Peyer's patch (tissue), 4 donors: ENCODE measurements at places on chromosomes 7 and 10.

DNA sequence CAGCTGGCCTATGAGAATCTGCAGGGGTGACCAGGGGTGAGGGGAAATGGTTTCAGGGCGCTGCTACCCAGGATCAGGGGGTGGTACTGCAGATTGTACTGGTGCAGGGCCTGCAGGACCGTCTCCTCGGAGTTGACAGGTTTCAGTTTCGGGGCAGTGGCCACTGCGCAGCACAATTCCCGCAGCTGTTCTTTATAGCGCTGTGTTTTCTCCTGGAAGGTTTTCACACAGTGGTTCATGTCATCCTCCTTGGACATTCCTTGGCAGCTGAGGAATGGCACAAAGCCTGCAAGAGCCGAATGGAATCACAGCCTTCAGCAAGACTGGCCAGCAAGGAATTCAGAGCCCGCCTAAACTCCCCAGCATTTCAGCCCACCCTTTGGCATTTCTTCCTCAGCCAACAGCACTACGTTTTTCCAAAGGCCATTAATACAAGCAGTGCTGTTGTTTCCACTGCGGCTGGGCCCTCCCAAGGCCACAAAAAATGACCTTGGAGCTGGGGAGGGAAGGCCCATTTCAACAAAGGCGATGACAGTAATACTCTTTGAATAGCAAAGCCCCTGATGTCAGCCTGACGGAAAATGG, 44.9 kb downstream of the PNLIPRP2 start:
- DNase-seq = no peak

DNA sequence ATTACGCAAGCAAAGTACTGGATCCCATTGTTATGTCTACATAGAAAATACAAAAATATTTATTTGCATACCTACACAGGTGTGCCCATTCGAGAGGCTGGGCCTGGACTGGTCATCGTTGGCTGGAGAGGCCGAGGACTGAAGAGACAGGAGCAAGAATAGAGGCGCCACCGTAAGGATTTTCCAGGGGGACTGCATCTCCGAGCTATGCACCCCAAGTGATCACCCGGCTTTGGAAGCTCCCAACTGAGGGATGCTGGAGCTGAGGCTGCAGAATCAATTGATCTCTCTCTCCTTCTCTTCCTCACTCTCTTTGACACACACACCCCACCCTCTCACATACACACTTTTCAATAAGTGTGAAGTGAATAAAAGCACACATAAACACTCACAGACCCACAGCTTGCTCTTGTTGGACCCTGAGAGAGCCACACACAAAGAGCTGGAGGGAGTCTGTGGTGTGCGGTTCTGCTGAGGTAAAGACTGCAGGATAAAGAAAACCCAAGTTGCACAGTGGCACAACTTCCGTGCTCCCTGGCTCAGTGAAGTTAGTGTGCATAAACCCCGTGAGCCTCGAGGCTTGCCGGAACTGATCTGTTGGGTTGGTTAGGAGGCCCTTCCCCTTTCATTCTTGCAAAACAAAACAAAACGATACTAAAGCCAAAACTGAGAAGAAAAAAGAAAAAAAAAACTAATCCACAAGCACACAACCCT, at the start of gene AOAH:
Gene AOAH, minus strand, starts transcription at position 544 of the 714 bp plus-strand sequence. Its CDS starts 346 bp downstream, at position 198.
- DNase-seq = peak; percentile 89

DNA sequence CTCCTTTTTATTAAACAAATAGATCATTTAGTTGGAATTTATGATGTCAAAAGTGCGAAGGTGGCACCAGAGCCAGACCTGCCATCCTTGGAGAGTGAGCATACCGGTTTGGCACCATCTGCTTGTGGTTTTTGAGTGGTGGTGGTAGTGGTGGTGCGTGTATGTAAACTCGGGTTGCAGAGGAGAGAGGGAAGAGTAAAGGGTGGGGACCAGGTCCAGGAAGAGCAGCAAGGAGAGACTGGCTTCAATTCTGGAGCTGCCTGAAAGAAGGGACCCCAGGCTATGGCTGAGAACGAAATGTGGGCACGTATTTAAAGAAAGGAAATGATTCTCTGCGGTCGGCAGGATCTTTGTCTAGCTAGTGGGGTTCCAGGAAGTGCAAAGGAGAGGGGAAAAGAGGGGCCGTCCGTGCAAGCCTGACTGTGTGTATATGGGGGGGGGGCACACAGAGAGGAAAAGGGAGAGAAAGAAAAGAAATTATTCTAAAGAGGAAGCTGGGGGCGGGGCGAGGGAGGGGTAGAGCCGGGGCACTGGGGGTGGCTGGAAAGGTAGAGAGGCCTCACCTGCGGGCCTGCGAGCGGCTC, 448 bp upstream of the GOLGA7B start:
- peak; percentile 42 for DNase-seq

DNA sequence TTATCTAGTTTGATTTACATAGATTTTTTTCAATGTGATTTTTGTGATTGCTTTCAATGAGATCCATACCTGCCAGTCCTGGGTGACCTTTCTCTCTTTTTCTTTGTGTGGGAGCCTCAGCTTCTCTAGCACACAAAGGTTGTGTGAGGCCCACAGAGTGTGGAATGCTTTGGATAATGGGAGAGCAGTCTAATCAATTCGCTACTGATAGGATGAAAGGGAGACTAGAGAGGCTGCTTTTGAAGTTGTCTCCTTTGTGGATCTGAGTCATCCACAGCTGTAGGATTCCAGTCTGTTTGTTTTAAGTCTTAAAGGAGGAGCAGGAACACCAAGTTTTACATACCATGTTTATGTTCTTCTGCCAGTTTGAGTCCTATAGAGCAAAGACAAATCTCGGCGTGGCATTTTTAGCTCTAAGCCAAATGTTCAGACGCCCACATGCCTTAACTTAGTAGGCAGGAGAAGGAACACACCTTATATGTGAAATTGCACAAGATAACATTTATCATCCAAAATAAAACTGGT, 330.0 kb downstream of the ARL4A start:
- DNase-seq = no peak

- DNase-seq = no peak
Observed at GRCh38 chr10:108631332-108631731, 1292.0 kb downstream of the XPNPEP1 start.

GRCh38 chr7:80772347-80772993, 134.0 kb downstream of the CD36 start:
- DNase-seq = no peak

- peak; percentile 76 for DNase-seq
Observed at GRCh38 chr10:79444199-79445119, 965 bp downstream of the ZCCHC24 start.

- DNase-seq = no peak
Observed at GRCh38 chr7:43528576-43529354, 54.1 kb upstream of the STK17A start.

DNA sequence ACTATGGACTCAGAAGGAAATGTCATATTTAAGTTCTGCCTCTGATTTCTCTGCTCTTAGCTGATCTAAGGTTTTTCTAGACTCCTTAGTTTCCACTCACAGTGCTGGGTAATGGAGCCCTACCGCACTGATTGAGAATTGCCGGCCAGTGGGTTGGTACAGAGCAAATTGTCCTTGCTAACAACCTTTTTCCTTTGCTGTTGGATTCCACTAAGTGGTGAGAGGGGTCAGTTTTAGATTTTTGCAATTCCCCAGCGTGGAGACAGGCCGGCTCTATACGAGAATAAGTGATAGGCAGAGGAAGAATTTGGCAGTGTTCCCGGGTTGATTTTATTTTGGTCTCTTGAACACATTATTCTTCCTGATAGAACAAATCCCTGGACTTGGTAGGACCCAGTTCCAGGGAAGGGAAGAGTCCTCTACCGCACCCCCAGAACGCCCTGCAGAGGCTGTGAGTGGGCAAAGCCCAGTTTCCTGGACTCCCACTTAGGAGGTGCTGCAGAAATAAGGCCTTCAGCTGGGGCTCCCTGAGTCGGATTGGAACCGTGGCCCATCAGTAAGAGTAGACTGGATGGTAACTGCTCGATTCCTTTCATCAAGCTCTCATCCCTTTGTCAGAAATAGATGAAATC, 3.0 kb upstream of the NRP1 start:
- no peak for DNase-seq

GRCh38 chr7:157228864-157229422, 90.2 kb downstream of the UBE3C start:
- no peak for DNase-seq

- DNase-seq = no peak
Observed at GRCh38 chr7:96169439-96169838, 152.5 kb downstream of the SLC25A13 start.

- no peak for DNase-seq
Observed at GRCh38 chr10:101938305-101939007, 94.9 kb upstream of the KCNIP2 start.

GRCh38 chr7:114886241-114886640, 35.7 kb upstream of the MDFIC start:
- no peak for DNase-seq

GRCh38 chr10:47379901-47380300, 4.2 kb downstream of the ZNF488 start:
- no peak for DNase-seq

DNA sequence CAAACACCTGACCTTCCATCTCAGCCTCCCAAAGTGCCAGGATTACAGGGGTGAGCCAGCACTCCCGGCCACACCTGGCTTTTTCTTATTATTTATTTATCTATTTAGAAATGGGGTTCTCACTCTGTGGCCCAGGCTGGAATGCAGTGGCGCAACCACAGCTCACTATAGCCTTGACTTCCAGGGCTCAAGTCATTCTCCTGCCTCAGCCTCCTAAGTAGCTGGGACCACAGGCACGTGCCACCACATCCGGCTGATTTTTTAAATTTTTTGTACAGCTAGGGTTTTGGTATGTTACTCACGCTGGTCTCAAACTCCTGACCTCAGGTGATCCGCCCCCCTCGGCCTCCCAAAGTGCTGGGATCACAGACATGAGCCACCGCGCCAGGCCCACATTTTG, 56.9 kb upstream of the MYL10 start:
- no peak for DNase-seq

DNA sequence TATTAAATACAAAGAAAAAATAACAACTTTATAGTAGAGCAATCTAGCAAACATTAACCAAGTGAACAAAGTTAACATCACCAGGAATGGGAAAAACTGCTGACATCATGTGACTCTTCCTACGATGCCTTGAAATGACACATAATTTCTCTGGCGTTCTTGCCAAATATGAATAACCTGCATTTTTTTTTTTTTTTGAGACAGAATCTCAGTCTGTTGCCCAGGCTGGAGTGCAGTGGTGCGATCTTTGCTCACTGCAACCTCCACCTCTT, 126.5 kb upstream of the VKORC1L1 start:
- DNase-seq = no peak

GRCh38 chr7:18693406-18693805, 197.9 kb downstream of the HDAC9 start:
- no peak for DNase-seq

GRCh38 chr7:41517771-41518170, 185.1 kb downstream of the INHBA start:
- no peak for DNase-seq

DNA sequence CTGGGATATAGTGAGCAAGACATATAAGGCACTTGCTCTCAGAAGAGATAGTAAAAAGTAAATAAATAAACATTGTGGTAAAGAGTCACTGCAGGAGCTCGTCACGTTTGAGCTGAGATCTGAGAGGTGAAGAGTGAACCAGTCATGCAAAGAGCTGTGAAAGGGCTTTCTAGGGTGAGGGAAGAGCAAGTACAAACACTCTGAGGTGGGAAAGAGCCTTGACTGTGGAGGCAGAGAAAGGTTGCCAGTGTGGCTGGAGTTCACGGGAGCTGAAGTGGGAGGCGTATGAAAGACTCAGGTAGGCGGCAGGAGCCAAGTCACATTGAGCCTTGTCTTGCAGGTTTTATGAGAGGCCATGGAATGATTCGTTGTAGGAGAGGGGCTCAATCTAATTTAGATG, 141.0 kb downstream of the C1GALT1 start:
- no peak for DNase-seq

- no peak for DNase-seq
Observed at GRCh38 chr7:104486931-104487330, 158.5 kb downstream of the LHFPL3 start.

GRCh38 chr10:8346861-8347260, 292.4 kb downstream of the GATA3 start:
- no peak for DNase-seq

DNA sequence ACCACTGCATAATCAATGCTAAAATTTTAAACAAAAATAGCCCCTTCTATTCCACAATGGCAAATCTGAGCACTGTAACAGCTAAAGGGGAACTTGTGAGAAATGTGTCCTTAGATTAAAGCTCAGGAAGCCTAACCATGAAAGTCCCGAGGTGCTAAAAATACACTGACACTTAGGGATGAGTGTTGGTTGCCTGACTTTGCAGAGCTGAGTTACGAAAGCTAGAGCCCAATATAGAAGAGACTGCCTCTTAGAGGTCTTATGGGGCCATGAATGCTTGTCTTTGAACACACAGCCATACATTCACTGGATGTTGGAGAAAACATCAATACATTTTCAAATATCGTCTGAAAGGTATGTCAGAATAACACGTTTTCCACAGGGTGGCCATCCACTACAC, 209.7 kb downstream of the LHFPL3 start:
- DNase-seq = no peak

DNA sequence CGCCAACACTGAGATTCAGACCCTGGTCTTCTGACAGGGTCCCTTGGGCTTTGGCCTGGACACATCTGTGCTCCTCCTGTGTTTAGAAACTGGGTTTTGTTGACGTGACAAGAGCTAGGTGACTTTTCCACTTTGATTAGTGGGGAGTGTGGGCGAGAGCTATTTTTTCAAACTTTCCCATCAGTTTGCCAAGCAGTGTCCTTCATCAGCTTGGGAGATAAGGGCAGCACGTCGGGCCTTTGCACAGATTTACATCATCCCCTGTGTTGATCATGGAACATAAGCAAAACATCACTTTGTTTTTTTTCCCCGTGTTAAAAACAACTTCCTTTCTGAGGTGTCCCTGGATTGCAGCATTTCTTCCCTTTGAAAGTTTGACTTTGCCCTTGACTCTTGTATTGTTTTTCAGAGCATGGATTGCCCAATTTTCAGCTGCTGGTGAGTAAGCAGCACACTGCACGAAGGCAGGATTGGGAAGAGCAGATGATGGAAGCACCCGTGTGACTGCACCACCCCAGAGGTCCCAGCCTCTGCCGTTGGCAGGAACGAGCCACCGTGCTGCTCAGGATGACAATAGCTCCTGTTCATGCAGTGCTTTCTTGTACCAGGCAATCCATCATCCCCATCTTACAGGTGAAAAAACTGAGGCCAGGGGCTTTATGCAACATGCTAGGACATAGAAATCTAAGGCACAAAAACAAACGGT, 6.4 kb upstream of the IGFBP1 start:
- no peak for DNase-seq

DNA sequence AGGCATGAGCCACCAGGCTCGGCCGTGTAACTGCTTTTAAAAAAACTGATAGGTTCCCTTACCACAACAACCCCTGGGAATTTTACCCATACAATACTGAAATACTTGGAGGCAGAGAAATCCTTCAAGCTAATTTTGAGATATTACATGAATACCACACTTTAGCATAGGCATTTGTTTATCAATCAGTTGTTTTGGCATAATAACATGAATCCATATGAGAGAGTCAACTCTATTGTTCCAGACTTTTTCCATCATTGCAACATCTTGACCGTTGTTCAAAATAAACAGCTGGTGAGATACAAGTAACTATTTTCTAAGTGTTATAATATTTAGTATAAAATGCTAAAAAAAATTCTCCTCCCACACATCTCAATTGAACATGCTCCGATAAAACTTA, 36.8 kb downstream of the LAMB4 start:
- no peak for DNase-seq
